ENCODE measurements at places on chromosomes 16 and 17.

GRCh38 chr17:14044702-14045101, 24.6 kb upstream of the COX10 start:
- no peak for DNase-seq

GRCh38 chr17:60277258-60277657, 114.7 kb downstream of the USP32 start:
- DNase-seq, result no peak

- no peak for DNase-seq
These were observed 211.9 kb downstream of the PRKCA start for GRCh38 chr17:66514227-66514806.

- peak; percentile 25 for DNase-seq
These were observed 1.6 kb downstream of the MYO1C start for GRCh38 chr17:1490643-1491442.

GRCh38 chr16:17448640-17449638, 21.8 kb downstream of the XYLT1 start:
- DNase-seq, result peak; percentile 77

GRCh38 chr17:16987830-16988601, 16.1 kb upstream of the TNFRSF13B start:
- peak; percentile 82 for DNase-seq

GRCh38 chr16:85275533-85276249, 163.4 kb upstream of the CIBAR2 start:
- DNase-seq, result peak; percentile 84

GRCh38 chr16:10637337-10638037, 57.1 kb upstream of the EMP2 start:
- DNase-seq, result no peak

DNA sequence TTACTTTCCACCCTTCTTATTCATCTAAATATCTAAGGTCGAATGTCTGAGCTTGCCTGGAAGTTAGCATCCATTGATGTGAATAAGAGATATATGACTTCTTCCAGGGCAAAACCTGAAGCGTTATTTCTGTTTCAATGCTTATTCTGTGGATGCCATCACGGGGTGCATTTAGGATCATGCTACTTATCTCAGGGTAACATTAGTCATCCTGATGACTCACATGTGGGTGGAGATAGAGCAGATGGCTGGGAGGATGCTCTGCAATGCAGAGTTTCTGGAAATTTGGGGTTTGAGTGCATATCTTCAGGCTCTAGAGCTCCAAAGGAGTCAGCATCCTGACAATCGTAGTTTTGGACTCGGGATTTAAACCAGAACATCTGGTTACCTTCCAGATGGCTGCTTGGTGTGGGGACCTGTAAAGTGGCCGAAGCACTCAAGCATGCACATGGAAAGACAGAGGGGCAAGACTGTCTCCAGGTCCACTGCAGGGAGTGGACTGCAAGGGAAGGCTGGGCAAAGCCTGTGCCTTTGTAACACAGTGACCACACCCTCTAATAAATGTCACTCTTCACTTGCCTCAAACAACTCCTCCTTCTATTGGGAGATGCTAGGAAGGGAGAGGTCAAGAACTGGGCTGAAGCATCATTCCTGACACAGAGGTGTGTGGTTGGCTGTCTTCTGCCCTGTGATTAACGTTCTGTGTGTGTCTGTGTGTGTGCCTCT, 175.2 kb upstream of the SALL1 start:
- DNase-seq, result no peak

DNA sequence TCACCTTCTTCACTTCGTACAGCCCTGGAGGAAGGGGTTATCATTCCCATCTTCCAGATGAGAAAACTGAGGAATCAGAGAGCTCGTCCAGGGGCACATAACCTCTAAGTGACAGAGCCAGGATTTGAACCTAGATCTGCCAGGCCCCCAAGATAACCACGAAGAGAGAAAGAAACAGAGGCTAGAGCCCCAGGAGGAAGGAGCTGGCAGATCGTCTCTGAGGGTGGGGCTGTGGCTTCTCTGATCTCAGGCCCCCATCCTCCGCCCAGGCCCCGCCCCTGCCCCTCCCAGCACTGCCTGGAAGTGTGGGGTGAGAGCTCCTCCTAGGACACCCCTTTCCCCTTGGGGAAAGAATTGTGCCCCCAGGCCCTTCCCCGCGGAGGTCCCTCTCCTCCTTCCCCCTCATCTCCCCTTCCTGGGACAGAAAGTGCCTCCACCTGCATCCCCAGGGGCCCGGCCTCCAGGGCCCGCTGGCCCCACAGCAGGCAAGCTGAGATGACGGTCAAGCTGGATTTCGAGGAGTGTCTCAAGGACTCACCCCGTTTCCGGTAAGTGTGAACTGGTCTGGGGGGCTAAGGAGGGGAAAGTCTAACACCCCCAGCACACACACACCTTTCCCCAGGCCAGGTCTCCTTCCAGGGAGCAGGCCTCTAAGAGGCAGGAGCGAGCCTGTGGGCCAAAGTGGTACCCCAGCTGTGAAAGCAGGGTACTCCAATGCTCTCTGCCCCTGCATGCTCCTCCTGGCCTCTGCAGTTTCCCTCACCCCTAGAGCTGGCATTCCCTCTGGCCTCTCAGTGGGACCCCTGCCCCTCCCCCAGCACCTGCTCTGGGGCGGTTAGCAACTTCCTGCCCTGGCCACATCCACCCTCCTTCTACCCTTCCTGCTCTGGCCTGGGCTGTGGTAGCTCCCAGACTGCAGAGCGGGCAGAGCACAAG, at the start of gene ACAP1:
ACAP1 (plus strand) TSS at position 290 of the 936 bp plus-strand sequence; CDS start at position 496, 206 bp downstream.
- peak; percentile 16 for DNase-seq

DNA sequence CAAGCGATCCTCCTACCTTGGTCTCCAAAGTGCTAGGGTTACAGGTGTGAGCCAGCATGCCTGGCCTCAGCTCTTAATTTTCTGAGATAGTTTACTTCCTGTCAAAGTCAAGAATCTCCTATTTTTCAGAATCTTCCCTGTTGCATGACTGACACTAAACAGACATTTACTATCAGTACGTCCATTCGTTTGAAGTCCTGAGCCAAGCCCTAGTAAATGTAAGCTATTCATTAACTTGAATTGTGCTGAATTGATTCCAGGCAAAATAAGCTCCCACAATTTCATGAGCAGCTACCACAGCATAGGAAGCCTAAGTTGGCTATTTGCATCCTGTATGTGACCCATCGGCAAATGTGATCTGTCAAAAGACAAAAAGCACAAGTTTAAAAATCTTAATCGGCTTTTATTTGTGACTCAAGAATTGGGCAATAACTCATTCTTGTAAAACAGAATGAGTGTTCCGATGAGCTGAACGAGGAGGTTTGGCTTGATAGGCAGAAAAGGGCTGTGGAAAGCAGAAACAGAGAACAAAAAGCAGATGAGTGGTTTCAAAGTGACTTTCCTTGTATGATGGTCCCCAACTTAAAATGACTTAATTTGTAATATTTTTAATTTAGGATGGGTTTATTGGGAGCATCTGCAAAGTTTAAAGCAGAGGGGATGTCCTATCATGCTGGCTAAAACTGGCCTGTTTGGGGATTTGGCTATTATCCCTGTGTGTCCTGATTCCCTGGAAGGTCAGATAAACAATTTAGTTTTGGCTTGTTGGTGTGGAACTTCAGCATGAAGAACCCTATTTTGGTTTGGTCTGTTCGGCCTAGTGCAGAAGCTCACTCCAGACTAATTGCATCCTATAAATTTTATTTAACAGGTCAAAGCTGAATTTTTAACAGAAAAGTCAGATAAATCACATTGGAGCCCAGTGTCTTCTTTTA, 14.2 kb downstream of the RNF112 start:
- no peak for DNase-seq

GRCh38 chr16:70804734-70805169, 3.8 kb upstream of the VAC14 start:
- no peak for DNase-seq

- DNase-seq, result no peak
These were observed 107.1 kb downstream of the SNX29 start for GRCh38 chr16:12083631-12084030.

GRCh38 chr17:40361063-40361924, 3.2 kb downstream of the GJD3 start:
- no peak for DNase-seq

All from inflammatory macrophage treated with lipopolysaccharide for 1 hour (primary cell).